ENCODE measurements at places on chromosomes 6 and 20.

DNA sequence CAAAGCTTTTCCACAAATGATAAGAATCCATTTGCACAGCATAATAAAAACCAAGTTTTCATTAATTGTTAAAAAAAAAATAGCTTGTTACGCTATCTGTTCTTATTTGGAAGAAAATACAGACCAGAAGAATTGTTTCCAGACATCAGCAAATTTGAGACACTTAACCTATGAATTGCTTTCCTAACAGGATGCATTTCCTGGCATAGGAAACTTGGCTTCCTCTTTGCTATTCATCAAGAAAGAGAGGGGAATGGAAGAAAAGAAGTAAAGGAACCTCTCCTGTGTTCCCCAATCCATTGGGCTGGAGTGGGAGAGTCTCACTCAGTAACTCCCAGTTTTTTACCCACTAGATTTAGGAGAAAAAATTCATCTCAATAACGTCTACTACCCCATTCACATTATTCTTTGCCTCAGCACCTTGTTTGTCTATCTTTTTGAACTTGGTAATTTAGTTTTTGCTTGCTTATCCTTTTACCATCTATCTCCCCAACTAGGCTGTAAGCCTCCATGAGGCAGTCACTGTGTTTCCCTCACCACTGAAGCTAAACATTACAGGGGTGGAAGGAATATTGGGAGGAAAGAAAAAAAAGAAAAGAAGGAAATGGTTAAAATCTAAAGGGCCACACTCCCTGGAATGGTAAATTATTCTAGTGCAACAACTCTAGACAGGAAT, 150.3 kb downstream of the COL21A1 start:
- DNase-seq = no peak

DNA sequence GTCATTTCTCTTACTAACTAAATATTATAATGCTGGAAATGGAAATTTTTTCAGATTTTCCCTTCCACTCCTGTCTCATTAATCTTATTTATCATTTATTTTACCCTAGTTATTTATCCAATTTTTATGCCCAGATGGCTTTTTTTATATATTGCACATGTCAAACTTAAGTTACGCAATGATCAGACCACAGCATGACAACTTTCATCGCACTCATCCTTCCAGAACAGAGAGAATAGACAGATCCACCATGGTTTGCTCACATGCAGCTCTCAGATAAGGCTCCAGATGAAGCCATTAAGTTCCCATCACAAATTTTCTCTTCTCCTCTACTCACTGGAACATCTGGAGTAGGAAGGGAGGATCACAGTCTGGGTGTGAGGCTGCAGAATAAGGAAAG, 48.7 kb downstream of the MAP7 start:
- DNase-seq = no peak

GRCh38 chr20:16538779-16539178, 34.5 kb downstream of the KIF16B start:
- DNase-seq = no peak

DNA sequence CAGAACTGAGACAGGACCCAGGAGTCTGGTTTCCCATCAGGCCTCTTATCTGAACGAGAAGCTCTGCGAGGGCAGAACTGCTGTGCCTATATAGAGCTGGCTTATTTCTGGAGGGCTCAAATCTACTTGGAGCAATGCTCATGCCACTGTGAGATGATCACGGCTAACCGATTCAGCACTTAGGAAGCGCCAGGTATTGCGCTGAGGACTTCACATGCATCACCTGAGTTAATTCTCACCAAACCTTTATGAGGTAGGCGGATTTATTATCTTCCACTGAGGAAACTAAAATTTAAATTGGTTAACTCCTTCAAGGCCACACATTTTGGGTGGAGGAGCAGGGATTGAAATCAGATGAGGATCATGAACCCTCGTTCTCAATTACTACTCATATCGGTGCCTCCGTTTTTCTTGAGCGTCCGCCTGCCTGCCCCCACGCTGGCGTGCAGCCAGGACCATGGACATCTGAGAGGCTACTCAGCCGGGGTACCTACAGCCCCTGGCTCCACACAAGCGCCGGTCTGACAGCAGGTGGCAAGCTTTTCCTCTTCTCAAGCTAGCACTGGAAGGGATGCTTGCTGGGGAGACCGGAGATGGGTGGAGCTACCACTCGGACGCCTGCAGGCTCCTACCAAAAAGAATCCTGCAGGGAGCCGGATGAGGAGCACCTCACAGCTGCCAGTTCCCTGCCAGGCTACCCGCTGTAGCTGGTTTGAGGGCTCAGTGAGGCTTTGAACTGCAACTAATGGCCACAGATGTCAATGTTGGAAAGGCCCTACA, 1.0 kb upstream of the PCIF1 start:
- peak; percentile 77 for DNase-seq

DNA sequence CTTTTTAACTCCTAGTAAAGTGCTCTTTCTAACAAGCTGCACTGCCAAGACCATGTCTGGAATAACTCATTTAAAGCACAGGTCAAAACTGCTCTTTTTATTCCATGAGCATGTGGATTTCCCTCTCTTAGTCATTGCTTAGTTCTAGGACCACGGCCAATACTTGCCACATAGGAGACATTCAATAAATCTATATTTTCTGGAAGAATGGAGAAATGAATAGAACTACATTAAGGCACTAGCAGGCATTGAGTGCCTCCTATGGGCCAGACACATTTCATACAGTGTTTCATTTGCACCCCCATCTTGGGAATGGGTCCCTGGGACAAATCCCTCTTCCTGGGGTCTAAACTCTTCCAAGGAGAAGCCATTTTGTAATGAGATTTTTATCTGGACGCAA, 552.8 kb upstream of the CITED2 start:
- DNase-seq = no peak

- DNase-seq = no peak
Measured at GRCh38 chr6:63685446-63686379, 50.1 kb downstream of the PHF3 start.

- DNase-seq = no peak
Measured at GRCh38 chr6:147116056-147116455, 88.2 kb upstream of the STXBP5 start.

GRCh38 chr20:57329608-57330221, at the start of gene SPO11:
Gene SPO11, plus strand, starts transcription at chr20:57329803. Its CDS starts 65 bp downstream, at chr20:57329868.
- DNase-seq = no peak

GRCh38 chr20:10280018-10280908, 61.6 kb downstream of the SNAP25 start:
- no peak for DNase-seq

DNA sequence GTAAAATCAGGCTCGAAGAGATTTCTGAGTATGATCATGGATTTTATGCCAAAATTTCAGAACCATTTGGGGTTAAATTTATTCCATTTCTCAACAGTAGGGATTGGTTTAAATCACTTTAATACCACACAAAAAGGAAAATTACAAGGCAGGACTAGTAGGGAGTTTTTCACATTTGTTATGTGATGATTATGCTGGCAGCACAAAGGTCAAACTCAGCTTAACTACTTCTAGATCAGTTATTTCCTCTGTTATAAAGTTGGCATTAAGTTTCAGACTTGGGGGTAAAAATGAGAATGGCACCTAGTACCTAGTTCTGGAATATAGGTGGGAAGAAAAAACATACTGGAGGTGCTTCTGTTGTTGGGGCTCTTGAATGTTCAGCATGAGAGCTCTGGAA, 39.5 kb downstream of the PHF3 start:
- DNase-seq = no peak

DNA sequence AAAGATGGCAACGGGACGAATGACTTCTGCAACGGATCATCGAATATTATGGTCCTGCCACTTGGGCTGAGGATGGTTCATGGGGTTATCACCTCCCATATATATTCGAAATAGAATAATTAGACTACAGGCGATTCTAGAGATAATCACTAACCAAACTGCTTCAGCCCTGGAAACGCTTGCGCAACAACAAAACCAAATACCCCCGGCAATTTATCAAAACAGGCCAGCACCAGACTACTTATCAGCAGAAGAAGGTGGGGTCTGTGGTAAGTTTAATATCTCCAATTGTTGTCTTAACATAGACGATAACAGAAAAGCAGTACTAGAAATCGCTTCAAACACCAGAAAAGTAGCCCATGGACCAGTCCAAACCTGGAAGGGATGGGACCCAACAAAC, 31.0 kb upstream of the ULBP3 start:
- DNase-seq = no peak

- no peak for DNase-seq
Measured at GRCh38 chr6:36349240-36349639, 12.6 kb upstream of the BNIP5 start.

GRCh38 chr6:154590756-154591155, 80.3 kb upstream of the CNKSR3 start:
- no peak for DNase-seq

- DNase-seq = no peak
Measured at GRCh38 chr6:48733581-48733980, 622.6 kb upstream of the PTCHD4 start.

GRCh38 chr20:24060851-24061590, 72.4 kb upstream of the GGTLC1 start:
- DNase-seq = no peak

DNA sequence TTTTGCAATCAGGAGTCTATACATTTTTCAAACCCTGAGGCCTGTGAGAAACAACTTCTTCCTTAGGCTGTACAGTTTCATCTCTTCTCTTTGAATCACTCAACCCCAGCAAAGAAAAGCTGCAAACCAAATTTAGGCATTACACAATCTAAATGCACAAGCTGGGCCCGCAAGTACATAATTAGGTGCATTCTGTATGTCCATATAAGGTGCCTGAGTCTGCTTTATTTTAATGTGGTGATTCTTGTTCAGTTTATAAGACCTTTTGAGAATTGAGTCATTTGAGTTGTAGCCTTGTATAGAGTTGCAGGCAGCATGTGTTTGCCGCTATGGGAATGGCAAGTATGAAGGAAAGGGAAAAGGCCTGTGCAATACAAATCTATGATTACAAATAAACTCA, 709.6 kb upstream of the MARCKS start:
- DNase-seq = no peak

- DNase-seq = no peak
Measured at GRCh38 chr20:31595654-31596411, 9.3 kb upstream of the ID1 start.

DNA sequence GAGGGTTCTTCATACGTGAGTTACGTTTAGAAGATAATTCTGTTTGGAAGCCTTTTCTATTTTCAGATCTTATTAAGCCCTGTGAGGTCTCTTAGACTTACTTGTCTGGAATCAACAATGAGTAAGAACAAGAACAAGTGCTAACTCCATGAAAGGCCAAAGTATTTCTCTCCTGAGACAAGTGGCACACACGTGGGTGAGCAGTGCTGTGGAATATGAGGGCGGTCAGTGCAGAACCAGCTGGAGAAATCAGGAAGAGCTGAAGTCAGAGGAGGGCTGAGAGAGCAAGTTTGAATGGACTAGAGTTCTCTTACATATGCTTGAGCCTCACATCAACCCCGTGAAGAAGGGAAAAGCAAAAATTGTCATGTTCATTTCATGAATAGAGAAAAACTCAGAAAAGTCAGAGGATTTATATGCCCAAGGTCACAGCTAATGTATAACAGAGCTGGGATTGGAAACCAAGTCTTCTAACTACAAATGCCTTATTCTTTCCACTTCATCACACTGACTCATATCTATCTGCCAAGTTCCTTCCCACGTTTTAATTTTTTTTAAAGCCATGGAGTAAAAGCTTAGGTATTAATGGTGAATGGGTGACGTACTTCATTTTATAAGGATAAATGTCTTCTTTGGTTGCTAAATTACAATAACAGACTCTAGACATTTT, 201.3 kb upstream of the DTNBP1 start:
- no peak for DNase-seq

DNA sequence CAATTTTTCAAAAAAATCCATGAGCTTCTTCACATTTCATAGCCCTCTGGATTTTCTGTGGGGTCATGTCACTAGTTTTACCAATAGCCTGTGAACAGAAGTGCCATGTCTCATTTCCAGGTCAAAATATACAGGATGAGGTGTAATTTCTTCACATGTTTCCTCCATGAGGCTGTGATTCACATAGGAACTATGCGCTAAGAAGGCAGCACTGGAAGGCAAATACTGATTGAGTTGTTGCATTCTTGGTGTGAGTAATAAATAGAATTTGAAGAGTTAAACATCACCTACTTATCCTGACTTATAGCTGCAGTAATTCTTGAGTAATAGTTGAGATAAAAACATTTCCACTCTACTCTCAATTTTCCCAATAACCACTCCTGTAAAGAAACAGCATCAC, 442.3 kb downstream of the HAO1 start:
- DNase-seq = peak; percentile 76

GRCh38 chr20:62367136-62367632, at the start of gene LAMA5:
Gene LAMA5, minus strand, starts transcription at chr20:62367312. Its CDS starts 67 bp downstream, at chr20:62367245.
- peak; percentile 39 for DNase-seq

DNA sequence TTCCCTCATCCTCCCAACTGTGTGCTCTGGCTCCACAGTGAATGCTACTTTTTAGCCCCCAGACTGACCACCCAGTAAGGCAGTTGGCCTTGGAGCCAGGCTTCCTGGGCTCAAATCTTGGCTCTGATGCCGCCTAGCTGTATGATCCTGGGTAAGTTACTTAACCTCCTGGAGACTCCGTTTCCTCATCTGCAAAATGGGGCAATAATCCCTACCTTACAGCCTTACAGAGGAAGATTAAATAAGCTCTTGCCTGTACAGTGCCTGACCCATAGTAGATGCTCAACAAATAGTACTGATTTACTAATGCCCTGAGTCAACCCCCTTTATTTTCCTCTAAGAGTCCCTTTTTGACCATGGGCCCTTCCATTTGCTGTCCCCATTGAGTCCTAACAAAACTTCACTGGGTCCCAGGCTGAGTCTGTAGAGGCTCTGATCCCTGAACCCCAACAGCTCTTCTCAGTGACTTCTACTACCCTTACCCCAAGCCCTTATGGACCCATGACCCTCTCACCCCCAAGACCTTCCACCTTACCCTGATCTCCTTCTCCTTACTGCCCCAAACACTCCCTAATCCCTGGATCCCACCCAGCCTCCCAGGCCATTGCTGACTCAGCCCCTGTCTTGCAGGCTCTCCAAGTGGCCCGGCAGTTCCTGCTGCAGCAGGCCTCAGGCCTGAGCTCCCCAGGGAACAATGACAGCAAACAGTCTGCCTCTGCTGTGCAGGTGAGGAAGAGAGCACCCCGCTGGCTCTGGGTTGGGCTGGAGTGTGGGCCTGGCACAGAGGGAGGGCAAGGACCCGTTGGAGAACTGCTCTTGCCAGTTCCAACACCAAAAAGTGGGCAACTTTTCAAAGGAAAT, 31.4 kb downstream of the FOXP4 start:
- DNase-seq = no peak

DNA sequence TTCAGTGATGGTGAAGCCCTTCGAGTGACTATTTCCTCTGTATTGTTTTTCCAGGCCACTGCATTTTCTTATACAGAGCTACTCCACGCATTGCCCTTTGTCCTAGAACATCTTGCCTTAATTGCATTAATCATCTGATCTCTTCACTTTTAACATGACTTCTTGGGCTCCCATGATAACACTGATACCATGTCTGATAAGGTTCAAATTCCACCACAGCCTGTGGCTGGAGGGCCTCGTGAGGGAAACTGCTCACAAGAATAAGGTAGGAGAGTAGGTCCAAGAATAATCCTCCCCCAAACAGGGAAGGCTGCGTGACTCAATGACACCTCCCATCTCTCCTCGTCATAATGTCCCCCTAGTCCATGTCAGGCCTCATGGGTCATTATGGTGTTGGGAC, 165.5 kb upstream of the ECI2 start:
- no peak for DNase-seq

- no peak for DNase-seq
Measured at GRCh38 chr20:635893-636338, 17.1 kb downstream of the SRXN1 start.
